ENCODE measurements at places on chromosomes 7 and 10.

- DNase-seq = no peak
These were observed 38.5 kb upstream of the ITPRID1 start for GRCh38 chr7:31475368-31475767.

DNA sequence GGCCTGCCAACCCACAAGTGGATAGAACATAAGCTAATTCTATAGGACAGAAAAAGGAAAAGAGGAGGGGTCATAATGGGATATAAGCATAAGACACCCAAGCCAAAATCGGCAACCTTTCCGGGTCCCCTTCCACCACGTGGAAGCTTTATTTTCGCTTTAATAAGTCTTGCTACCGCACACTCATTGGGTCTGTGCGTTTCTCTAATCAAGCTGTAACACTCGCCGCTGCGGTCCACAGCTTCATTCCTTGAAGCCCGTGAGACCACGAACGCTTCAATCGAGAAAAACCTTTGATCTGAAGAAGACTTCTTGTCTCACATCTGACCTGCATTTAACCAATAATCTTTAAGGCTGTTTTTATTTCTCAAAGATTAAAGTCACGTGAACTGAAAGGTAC lies 35.8 kb upstream of the HECW1 start:
- DNase-seq = no peak

DNA sequence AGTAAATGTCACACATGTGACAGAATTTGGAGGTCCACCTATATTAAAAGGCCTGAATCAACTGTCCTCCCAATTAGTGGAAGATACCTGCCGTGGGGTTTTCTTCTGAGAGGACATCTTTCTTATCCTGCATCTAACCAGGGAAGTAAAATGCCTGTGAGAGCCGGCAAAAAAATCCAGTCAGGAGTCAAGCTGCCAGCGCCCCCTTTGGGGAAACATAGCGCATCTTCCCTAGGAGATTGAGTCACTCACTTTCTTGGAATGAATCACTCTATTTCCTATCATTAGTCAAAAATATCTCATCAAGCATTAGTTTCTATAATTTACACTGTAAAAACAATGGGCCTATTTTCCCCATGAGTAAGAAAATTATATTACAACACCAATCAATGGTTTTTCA lies 66.4 kb upstream of the ANK3 start:
- no peak for DNase-seq

- DNase-seq = no peak
These were observed 81.1 kb downstream of the TCF7L2 start for GRCh38 chr10:113031147-113031546.

DNA sequence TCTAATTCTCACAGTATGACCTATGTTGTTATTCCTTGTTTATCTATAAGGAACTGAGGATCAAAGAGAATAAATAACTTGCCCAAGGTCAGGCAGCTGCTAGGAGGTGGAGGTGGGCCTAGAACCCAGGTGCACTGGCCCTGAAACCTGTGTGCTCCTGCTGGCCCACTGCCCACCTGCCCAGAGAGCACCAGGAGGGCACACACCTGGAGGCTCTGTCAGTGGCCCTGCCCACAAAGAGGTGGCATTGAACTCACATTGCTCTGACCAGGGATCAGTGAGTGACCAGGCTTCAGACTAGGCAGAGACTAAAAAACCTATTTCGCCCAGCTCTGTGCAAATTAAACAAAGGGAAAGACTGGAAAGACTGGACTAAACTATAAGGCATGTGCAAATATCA lies 210.6 kb downstream of the TNS3 start:
- DNase-seq = no peak

- DNase-seq = no peak
These were observed 100.0 kb upstream of the TRIM24 start for GRCh38 chr7:138359870-138360559.

DNA sequence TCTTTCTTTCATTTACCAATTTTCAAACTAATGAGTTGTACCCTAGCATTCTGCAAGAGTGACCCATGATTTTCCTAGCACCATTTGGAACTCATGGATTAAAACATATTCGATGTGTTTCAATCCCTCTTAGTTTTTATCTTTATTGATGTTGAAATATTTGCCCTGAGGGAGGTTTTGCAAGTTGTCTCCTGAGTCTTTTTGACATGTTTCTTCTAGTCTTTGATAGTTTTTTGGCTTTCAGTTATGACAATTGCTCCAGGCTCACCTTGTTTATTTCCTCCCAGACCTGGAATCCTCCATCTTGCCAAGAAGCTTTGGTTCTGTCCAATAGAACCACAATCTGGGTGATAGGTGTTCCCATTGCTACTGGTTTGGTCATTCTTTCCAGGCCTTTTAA lies 327.8 kb downstream of the WDR11 start:
- DNase-seq = no peak

DNA sequence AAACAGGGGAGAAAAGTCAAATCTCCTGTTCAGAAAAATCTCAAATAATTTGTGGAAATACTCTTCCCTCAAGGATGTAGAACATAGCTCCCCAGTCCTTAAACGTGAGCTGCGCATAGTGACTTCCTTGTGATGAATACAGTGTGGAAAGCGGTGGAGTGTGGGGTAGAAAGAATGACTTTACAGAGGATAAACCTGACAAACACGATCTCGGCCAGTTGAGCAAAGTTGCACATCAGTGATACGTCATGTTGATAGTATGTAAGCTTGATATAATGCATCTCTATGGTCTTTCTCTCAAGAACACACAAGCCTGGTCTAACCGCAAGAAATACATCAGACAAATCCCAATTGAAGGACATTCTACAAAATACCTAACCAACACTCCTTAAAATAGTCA lies 32.0 kb upstream of the ZCCHC24 start:
- no peak for DNase-seq

- no peak for DNase-seq
These were observed 112.4 kb downstream of the CCSER2 start for GRCh38 chr10:84440781-84441180.

- no peak for DNase-seq
These were observed 218.2 kb downstream of the RELN start for GRCh38 chr7:103771294-103771693.

- DNase-seq = no peak
These were observed 523.5 kb downstream of the PARD3 start for GRCh38 chr10:34291466-34292193.

GRCh38 chr7:66076462-66077329 lies 1.1 kb downstream of the ASL start:
- no peak for DNase-seq

DNA sequence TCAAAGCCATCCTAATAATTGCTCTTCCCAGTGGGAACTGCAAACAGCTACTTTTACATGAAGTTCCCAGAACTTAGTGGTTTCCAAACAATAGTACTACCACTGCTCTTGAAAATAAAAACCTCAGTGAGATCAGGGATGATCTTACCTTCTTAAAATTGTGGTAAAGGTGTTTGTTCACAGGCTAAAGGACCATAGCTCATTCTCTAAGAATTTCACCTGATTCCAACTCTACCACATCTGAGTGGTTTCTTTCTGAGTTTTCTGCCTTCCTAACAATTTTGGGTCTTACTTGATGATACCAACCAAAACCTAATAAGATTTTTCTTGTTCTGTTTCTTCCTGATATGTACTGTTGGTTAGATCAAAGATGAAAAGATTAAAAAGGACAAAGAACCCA lies 45.6 kb upstream of the AGBL3 start:
- DNase-seq = no peak

DNA sequence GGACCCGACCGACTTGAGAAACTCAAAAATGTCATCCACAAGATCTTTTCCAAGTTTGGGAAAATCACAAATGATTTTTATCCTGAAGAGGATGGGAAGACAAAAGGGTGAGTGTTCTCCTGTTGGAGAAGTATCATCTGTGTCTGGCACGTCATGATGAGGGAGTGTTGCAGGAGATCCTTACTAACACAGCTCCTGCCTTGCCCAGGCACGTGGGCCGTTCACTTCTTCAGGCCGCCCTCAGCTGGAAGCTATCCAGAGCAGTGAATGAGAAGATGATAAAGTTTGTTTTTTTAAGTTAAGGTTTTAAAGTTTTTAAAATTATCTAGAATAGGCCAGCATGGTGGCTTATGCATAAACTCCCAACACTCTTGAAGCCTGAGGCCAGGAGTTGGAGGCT lies 6.2 kb downstream of the EIF3B start:
- no peak for DNase-seq

DNA sequence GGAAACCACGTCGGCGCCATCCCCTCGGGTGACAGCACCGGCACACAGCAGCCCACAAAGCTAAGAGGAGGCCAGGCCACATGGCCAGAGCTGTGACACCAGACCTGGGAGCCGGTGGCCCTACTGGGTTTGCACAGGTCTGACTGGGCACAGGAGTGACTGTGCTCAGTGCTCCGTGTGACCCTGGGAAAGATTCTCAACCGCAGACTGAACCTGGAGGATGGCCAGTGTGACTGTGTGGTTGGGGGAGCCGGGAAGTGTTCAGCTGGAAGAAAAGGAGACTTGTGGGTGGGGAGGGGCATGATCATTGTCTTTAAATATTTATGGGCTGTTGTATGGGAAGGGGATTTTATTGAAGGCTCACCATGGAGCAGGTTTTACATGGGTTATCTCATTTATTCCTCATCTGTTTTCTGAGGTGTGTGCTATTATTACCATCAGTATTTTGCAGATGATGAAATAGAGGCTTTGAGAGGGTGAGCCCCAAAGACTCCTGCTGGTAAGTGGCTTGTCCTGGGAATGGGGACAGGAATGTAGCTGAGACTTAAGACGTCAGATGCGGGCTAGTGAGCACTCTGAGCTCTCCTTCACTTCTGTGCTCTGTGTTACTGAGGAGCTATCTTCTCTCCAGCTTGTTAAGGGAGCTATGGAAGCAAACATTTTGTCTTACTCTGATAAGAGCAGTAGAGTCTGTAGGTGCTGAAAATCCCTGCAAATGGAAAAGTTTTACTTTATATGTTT lies 127.5 kb downstream of the TMEM178B start:
- DNase-seq = no peak

GRCh38 chr7:143323653-143324052 lies 7.7 kb downstream of the CLCN1 start:
- no peak for DNase-seq

GRCh38 chr10:131744346-131744745 lies 156.5 kb upstream of the PPP2R2D start:
- no peak for DNase-seq

GRCh38 chr7:140263277-140263676 lies 86.5 kb upstream of the KDM7A start:
- DNase-seq = no peak

DNA sequence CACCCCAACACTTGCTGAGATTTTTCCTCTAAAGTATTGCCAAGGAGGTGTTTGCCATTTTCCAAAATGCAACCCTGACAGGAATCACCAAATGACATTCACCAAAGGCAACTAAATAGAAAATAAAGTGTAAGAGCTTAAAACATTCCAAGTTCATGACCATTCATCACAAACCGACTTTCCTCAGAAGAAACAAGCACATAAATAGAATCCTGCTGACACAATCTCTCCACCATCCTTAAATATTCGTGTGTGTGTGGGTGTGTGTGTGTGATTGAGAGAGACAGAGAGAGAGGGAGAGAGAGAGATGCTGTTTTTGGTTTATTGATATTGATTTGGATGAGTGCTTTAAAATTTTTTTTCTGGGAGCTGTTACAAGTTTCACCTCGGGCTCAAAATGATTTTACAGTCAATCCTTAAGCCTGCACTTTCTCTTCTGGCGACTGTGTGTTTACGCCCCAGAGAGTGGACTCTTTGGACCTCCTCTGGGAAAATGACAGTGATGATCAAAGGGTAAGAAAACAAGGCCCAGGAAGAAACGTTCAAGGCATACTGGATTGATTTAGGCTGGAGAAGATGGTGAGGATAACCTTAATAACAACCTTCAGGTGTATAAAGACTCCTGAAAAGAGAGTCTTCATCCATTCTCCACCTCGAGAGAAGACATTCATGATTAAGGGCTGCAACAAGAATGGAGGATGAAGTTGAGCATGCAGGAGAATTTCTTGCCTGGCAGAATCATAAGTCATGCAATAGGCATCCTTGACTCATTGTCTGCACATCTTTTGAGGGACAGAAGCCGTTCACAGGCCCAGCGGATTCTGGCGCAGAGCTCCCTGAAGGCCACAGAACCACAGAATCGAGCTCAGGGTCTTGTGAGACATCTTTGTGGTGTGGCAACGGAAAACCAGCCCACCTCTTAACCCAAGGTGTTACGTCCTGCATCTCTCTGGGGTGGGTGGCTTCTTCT lies 104.4 kb upstream of the FGFR2 start:
- no peak for DNase-seq

- DNase-seq = no peak
These were observed 50.0 kb downstream of the HGF start for GRCh38 chr7:81719865-81720264.

DNA sequence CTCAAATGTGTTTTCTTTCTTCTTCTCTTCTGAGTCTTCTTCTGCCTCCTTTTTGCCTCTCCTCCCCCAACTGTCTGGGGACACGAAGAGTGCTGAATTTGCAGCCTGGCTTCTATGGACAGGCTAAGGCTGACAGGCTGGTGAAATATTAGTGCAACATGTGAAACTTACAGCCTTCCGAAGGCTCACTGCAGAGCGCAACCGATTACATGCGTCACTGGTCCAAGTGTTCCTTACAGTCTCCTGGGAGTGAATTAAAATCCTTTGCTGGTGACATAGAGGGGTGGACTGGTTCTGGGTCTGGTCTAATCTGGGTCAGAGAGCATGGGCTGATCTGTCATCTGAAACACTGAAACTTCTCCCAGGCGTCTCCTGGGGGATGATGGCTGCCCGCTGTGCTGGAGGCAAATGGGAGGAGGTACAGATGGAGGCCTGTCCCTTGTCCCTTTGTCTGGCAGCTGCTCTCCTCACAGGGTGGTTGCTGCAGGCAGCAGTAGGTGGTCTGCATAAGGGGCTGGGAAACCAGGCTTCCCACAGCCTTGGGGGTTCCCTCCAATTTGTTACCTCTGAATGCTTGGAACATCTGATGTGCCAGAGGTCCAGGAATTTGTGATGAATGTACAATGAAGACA lies 143.8 kb upstream of the BMPER start:
- DNase-seq = no peak

DNA sequence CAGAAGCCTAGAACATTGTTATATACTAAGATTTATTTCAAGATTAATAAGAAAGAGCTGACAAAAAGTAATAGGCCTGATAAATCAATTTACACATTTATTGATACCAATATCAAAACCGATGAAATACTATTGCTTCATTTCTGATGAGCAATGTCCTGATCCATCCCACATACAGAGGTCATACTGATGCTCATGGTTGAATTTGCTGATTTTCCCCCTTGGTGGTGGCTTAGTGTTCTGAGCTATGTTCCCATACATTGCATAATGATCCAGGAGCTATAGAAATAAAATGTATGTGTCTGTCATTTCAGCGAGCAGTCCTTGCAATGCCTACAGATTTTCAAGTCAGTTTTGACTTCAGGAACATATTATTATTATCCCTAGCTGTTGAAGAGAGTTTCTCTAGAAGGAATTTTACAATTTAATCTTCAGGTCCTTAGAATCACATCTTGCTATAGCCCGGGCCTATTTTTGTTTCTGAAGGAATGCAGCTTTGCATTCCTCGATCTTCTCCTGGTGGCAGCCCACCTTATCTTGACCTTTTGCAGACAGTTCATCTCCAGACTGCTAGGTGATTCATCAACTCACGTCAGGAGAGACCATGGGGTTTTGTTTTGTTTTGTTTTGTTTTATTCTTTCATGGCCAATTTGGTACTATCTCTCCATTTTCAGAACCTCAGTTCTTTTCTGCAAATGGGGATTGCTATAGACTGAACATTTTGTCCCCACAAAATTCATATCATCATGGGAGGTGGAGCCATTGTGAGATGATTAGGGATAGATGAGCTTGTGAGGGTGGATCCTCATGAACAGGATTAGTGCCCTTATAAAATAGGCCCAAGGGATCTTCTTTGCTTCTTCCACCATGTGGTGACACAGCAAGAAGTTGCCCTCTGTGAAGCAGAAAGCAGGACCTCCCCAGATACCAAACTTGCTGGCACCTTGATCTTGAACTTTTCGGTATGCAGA lies 465.6 kb upstream of the IGFBP3 start:
- no peak for DNase-seq

Data from stimulated activated CD4-positive, alpha-beta T cell treated with anti-CD3 and anti-CD28 coated beads, Interleukin-1b, Interleukin-23, amount 100 ng/mL, for 1 hour (primary cell).